Activated B cell treated with CpG ODN at 0.5 μM for 24 hours (primary cell): ENCODE measurements at places on chromosomes 6 and 20.

DNA sequence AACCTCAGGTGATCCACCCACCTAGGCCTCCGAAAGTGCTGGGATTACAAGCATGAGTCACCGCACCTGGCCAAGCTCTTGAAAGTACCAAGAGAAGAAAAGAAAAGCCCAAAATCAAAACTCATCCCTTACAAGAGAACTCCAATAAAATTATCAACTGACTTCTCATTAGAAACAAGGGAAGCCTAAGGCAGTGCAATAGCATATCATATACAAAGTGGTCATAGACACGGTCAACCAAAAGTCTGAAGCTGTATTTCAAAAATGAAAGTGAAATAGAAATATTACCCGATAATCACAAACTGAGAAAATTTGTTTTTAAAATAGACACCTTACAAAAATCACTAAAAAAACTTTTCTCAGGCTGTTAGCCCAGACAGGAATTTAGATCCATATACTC lies 1321.1 kb upstream of the GJE1 start:
- DNase-seq, result no peak

DNA sequence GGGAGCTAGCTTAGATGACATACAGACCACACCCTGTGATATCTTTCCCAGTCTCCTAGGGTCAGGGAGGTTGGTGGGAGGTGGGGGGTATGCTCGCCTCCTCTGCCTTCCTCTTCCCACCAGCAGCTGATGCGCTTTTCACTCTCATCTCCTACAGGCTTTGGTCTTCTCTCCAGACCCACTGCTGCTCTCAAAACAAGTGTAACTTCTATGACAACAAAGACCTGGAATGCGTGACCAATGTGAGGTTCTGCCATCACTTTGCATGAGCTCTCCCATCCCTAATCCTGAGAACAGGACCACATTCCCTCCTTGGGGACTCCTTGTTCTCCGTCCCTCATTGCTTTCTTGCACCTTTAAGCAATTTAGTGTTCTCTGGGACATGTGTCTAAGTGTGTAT lies 2.7 kb downstream of the CTSA start:
- DNase-seq, result no peak

DNA sequence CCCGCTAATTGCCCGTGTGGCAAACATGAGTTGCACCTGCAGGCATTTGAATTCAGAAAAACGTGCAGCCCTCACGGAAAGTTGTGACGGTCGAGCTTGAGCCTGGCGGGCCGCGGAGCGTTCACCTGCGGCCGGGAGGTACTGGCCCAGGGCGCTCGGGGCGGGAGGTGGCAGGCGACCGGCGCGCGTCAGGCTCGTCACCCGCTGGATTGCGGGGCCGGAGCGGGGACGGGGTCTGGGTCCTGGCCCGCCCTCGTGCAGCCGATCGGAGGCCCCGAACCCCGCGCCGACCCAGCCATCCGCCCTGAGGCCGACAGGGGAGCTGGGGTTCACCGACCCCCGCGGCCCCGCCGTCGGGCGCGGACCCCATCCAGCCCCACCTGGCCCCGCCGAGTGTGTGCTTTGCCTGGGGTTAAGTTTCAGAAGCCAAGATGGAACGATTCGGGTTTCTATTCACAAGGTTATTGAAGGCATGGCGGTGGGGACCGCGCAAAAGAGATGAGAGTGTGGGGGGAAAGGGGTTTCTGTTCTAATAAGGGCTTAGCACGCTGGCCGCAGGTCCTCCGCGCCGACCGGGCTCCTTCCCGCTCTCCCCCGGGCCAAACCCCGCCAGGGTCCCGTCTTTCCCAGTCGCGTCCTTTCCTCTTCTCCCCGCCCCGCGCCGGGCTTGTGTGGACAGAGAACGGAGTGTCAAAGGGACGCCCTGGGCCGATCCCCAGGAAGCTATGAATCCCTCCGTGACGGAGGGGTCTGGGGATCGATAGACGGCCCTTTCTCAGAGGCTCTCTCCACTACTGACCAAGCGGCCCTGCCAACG lies 1.6 kb upstream of the HEY2 start:
- DNase-seq, result peak; percentile 46

- no peak for DNase-seq
These were observed 1.6 kb downstream of the TRIM27 start for GRCh38 chr6:28922004-28922820.

- peak; percentile 59 for DNase-seq
These were observed 28.6 kb downstream of the PMEPA1 start for GRCh38 chr20:57680934-57681914.

GRCh38 chr20:12113468-12114371 lies 196.0 kb downstream of the BTBD3 start:
- DNase-seq, result no peak

GRCh38 chr6:64411226-64411625 lies 775.6 kb downstream of the PHF3 start:
- DNase-seq, result no peak

- no peak for DNase-seq
These were observed 862.3 kb upstream of the FLRT3 start for GRCh38 chr20:15199698-15200097.

GRCh38 chr20:16609066-16609465 lies 35.8 kb upstream of the KIF16B start:
- no peak for DNase-seq

GRCh38 chr6:44665683-44666082 lies 278.2 kb downstream of the CDC5L start:
- DNase-seq, result no peak

DNA sequence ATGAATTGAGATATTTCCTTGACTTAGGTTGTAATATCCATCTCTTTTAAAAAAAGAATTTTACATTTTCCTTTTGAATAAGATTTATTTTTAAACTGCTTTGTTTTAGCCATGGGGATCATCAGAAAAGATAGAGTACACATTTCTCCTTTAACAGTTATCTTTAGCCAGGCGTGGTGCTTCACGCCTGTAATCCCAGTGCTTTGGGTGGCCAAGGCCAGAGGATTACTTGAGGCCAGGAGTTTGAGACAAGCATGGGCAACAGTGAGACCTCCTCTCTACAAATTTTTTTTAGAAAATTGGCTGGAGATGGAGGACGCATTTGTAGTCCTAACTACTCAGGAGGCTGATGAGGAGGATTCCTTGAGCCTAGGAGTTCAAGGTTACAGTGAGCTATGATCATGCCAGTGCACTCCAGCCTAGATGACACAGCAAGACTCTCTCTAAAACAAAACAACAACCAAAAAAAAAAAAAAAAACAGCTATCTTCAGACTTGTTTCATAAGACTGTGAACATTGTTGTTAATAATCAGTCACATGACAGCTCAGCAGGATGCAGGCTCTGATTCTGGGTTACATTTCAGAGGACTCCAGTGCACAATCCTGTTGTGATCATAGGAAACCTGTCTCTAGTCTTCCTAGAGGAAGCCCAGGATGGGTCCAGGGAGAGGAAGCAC lies 2.0 kb upstream of the SLC17A3 start:
- no peak for DNase-seq

DNA sequence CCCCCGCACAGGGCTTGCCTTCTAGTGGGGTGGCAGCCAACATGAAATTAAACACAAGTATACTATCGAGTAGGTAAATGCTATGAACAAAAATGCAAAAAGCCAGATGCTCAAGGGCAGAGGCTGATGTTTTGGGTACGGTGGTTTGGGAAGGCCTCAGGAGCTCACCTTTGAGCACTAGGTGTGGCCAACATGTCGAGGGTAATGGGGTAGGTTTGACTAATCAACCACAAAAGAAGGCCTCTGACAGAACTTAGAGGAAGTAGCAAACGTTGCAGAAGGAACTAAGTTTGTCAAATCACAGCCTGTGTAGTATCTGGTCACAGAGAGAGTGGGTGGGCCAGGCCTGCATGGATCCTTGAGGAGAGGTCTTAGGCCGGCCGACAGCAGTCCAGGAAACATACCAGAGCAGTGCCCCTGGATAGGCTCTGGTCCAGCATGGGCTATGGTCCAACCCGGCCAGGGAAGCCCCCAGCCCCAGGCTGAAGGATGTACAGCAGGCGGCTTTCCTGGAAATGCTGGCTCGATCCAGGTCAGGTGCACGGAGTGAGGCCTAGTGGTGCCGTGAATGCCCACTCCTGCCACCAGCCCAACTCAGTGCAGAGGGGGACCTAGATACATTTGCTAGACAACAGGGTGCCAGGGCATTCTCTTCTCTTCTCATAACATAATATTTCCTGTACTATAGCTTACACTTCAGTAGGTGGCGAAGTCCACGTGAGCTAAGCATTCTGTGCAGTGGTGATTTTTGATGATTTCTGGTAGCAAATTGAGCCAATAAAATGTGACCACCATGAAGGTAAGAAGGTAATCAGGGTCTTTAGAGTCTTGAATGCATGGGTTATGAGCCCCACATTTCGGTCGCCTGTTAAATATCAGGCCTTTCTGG lies 56.3 kb upstream of the CD93 start:
- no peak for DNase-seq

DNA sequence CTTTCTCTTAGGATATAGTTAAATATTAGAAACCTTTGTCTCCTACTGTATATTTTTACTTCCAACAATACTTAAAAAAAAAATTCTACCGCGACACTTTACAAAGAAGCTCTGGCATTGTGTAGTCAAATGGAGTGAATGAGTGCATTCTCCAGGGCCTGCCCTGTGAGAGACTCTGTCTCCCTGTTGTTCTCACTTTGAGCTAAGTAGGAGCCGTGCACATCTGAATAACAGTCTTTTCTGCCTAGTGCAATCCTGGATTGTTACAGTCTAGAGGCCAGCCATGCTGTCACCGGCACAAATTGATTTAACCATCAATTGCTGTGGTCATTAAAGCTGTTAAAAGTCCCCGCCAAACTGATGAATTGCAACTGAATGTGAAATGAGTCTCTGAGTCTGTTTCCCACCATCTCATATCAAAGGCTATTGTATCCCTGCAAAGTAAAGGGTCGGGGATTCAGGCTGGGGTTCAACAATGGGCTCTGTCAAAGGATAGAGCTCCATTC lies 156.0 kb downstream of the RFPL4B start:
- DNase-seq, result no peak

DNA sequence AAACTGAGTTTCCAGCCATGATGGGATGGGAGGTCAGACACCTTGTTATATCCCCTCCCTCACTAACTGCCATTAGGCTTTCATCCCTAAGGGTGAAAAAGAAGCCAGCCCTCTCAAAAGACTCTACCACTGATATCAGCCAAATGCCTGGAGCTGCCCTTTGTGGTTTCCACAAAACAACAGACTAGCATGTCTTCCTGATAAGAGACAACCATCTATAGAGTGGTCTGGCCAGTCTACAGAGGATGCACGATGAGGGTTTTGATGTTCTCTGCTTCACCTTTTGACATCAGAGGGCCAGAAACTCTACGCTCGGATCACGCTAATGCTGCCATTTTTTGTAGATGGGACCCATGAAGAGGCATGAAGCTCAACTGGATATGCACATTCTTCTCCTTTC lies 61.7 kb upstream of the ARHGAP18 start:
- DNase-seq, result no peak

- DNase-seq, result no peak
These were observed 39.0 kb upstream of the HBS1L start for GRCh38 chr6:135093578-135093977.

- no peak for DNase-seq
These were observed 2.2 kb downstream of the TAF4 start for GRCh38 chr20:62063315-62063980.

GRCh38 chr6:1325461-1326309 lies 13.8 kb downstream of the FOXQ1 start:
- no peak for DNase-seq

GRCh38 chr6:52077180-52077884 lies 10.1 kb downstream of the PKHD1 start:
- DNase-seq, result no peak

DNA sequence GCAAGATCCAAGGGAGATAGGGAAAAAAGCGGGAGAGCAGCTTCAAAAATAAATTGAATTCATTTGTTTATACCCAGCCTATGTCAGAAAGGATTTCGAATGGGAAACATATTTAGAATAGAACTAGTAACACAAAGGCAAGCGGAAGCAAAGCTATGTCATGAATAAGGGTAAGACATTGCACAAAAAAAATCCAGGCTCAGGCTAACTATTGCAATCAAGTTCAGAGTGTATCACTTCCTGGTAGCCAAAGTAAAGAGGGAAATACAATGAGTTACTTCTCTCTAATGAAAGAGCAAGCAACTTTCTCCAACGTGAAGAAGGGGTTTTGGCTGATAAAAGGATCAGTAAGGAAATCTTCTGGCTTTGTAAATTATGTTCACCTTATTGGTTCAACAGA lies 212.8 kb downstream of the ZMYND8 start:
- DNase-seq, result no peak

DNA sequence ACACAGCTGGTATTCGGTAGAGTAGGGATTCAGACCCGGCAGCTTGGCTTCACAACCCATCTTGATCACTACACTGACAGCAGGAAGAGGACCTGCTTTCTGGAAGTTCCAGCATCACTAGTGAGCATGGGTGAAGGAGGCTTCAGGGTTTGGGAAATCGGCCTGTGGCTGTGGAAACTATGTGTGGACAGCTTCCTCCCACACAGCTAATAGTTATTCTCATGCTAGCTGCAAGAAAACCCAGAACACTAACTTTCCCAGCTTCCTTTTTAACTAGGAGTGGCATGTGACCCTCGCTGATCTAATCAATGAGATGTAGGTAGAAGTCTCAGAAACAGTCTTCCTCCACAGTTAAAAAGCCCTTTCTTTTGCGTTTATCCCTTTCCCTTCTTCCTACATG lies 36.3 kb upstream of the SIRPA start:
- DNase-seq, result no peak

DNA sequence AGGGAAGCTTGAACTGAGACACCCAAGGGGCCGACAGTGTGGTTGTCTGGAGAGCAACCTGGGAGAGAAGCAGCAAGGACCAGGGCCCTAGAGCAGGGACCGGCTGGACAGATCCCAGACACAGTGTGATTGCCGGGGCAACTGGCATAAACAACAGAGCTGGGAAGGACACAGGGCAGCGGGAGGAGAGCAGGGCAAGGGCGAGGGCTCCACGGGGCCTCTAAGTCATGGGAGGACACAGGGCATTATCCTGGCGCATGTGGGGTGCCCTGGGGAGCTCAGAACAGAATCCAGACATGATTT lies 31.1 kb upstream of the CCR6 start:
- DNase-seq, result no peak

DNA sequence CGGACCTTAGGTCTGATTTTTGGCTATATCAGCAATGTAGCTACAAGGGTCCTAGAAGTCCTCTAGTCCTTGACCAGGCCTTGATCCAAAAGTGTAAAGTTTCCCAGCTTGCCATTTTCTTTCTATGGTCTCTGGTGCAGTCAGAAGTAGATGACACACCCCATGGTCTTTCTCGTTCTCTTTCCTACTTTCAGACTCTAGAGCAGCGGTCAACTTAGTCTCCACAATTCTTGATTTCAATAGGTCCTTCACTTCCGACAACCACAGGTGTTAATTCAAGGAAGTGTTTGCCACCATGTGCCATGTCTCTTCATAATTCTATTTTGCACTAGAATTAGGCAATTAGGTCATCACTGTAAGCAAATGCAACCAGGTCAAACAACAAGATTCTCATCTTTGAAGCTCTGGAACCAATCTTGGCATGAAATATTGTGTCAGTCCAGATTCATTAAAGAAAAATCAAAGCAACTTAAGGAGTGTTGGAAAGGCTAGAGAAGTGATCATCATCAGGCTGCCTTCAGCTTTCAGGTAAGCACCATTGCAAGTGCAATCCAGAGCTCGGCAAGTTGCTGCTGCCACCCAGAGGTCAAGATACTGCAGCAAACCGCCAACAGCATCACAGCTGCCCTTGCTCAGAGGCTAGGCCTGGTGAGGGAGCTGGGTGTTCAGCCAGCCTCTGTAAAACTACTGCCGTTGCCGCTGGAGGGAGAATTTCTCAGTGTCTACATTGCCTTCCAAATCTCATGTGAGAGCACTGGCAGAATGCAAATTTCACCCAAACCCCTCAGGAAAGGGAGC lies 5.6 kb upstream of the SYNE1 start:
- DNase-seq, result no peak
